CD4-positive, alpha-beta T cell treated with Interleukin-21 for 1 hour (primary cell): ENCODE measurements at places on chromosomes 6 and 20.

DNA sequence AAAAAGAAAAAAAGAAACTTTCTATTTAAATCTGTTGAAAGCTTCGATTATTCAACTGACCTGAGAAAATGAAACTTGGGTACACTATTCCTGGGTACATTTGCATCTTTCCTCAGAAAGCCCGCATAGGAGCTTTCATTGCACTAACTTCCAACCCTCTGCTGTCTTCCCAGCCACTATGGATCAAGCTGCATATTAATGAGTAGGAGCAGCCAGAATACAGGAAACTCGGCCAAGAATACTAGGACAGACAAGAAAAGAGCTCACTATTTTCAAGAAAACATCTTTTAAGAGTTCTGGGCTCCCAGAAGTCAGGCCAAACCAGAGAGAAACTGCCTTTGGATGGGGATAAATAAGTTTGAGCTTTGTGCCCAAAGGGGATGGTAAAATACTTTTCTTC, 135.0 kb upstream of the CCDC28A start:
- no peak for DNase-seq

DNA sequence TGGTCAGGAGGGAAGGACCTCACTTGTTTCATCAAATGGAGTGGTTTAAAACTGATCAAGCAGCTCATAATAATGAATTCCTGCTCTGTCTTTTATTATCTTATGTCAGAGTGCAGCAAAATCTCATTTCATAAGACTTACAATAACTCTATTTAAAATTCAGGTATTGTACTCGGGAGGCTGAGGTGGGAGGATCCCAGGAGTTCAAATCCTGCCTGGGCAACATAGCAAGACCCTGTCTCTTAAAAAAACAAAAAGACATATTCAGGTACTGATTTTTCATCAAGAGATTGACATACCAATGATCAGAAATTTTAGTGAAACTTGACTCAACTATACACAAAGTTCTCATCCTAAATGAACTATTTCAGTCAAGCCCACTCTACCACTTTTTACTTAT, 5.6 kb upstream of the DYNLRB1 start:
- no peak for DNase-seq

- no peak for DNase-seq
Observed at GRCh38 chr20:20491110-20491783, 123.3 kb downstream of the INSM1 start.

DNA sequence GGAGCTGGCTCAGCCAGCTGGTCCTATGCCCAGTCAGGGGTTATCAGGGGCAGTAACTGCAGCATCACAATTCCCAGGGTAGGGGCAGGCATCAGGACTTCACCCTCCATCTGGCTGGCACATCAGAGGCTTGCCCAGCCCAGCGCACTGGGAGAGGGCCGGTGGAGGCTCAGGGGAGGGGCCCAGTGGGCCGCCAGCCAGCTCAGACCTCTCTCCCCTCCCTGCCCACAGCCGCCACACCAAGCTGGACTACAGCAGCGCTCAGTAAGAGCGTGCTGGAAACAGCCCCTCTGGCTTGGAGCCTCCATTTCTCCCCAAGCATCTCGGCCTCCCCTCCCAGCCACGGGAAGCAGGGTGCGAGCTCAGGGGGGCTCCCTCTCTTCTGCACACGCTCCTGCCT, 22.0 kb downstream of the ADA start:
- no peak for DNase-seq

- no peak for DNase-seq
Observed at GRCh38 chr6:114158838-114159694, 183.8 kb downstream of the HS3ST5 start.

GRCh38 chr6:105106260-105106659, 73.6 kb downstream of the POPDC3 start:
- no peak for DNase-seq

DNA sequence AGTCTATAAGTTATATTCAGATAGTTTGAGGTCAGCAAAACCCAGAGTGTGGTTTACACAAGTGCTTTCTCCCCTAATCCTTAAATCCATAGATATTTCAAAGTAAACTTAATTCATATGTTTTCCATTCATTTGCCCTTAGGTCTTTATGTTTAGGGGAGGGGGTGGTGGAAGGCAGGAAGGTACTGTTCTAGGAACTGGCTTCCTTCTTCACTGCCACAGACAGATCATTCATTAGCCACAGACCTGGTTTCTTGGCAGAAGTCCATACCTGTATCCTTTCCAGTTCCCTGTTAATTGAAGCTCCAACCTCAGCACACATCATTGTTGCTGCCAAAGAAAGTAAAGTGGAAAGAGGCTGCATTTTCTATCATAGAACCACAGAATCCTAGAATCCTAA, 123.0 kb downstream of the AIG1 start:
- no peak for DNase-seq

- DNase-seq = no peak
Observed at GRCh38 chr20:59453759-59454560, 150.4 kb upstream of the PHACTR3 start.

DNA sequence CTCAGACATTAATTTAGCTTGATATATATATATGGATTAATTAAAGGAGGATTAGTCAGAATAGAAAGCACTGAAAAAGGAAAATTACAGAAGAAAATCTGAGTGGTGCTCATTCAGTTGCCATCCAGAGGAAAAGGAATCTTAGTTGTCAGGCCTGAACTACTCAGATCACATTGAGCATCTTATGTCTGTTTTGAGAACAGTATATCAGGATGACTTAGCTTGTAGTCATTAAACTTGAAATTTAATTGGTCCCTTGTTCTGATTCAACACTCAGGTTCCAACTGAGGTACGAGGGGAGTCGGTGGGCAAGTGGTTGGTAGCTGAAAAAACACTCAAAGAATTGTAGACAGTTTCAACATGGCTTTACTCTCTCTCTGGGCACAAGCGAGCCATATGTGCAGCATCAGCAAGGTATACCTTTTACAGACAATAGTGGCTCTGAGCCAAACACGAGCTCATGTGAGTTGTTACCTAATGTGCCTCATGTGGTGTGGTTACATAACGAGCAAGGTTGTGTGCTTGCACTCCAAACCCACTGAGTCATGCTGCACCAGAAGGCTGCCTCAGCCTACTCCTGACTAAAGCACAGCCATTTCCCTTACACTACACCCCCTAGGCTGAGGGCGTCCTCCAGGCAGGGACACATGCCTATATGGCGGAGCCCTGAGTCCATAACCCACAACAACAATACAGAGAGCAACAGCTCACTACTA, 73.0 kb upstream of the HMGN3 start:
- no peak for DNase-seq

DNA sequence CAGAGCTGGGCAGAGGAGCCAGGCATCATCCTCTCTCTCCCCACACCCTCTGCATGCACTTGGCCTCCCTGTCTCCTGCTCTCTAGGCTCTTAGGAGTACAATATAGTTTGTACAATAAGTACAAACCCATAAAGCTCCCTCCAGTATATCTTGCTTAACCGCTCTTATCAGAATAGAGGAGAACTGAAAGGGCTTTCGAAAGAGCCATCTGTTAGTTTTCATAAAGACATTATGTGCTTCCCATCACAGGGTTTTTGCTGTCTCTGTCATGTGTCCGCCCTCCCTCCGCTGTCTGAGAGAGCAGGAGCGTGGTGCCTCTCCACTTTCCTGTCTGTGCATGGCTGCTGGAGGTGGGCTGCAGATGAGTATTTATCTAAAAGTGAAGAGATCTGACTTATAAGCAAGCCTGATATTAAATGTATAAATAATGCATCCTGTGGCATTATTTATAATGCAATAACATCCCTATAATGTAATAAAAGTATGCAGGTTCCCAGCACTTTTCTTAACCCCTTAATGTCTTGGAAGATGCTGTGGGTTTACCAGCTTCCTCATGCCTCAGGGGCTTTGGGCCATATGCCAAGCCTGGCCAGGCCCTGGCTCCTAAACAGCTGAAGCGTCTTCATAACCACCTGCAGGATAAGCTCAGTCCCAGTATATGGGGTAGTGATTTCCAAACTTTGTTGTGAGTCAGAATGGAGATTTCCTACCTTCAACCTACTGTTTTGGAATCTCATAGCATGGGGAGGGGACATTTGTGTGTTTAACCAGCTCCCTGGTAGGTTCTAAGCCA, 297.1 kb downstream of the DHX35 start:
- no peak for DNase-seq

DNA sequence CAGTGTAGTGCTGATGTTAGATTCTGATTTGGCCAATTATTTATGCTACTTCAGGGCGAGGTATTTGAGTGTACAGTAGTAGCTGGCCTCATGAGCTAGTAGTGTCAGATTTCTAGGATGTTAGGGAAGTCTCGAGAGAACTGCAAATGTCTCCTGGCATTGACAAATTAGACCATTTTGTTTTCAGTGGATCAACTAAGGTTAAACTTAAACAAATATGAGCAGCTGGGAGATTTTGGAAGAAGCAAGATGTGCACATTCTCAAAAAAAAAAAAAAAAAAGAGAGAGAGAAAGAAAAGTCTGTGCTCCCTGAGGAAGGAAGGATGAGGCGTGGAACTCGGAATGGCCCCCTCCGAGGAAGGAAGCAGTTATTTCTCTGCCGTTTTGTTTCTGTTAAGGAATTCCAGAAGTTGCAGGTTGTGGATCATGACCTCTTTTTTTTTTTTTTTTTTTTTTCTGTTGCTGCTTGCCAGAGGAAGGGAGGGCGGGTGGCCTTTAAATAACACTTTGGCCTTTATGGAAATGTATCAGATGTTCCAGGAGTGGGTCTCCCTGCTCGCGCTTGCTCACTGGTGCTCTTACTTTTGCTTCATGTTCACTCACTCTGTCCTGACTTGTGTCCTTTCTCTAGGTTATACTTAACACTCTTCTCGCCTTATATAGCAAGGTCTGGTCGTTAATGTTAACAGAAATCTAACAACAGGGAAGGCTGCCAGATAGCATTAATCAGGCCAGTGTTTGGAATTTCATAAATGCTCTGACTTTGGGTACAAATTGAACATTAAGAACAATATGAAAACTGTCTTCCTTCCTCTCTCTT, 124.4 kb downstream of the TCP11 start:
- no peak for DNase-seq

DNA sequence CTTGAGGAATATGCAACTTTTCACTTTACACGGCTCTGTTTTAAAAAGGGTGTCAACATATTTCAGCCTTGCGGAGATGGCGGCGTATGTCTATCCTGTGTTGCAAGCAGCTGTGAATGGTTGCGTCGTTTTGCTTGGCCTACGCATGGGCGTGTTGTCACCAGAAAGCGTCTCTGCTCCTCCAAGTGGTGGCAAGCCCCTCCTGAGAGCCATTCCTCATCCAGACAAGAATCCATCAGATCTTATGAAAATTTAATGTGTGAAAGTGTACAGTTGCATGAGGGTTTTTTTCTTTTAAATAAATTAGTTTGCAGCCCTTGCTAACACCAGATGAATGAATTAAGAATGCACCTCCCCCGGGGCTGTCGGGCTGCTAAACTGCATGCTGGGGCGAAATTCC, 114.4 kb downstream of the PHACTR3 start:
- DNase-seq = no peak

DNA sequence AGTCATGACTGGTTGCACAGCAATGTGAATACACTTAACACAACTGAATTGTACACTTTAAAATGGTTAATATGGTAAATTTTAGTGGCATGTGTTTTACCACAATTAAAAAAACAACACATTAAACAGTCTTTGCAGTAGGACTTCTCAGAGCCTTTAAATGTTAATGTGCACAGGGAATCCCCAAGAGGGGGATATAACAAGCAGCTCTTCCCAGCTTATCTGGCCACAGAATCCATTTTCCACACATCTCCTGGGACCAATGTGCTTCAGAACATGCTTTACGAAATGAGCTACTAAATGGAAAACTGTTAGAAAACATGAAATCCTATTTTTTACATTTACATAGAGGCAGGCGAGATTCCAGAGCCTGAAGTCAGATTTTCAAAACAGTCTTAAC, 44.4 kb downstream of the FYN start:
- no peak for DNase-seq

DNA sequence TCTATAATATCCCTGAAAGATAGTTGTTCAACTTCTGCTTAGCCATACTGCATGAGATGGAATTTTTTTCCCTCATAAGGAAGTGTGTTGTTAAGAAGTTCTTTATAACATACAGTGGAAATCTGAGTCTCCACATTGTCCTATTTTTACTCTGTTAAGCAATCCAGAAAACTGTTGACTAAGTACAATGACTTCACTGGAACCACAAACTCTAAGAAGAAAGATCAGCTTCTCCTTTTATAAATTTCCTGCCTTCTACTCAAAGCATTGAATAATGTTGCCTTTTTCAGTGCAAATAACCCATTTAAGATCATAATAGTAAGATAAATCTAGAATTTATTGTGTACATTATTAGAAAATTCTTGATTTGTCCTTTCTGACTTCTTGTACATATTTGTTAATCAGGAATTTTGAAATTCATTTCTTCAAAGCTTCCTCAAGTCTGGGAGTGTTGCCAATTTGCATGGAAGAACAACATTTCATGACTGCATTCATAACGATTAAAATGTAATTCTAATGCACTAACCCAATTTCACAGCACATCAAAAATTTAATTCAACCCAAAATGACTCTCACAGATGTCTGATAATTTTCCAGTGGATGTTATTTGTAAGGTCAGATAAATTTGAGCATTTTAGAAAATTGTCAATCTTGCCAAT, 45.6 kb upstream of the ANKEF1 start:
- DNase-seq = no peak

- DNase-seq = no peak
Observed at GRCh38 chr6:30991891-30992290, 8.4 kb downstream of the MUC21 start.
